ENCODE measurements at places on chromosomes 5 and 9.
A peak's percentile ranks its signal among the peaks of the same experiment; 100 is the strongest.

DNA sequence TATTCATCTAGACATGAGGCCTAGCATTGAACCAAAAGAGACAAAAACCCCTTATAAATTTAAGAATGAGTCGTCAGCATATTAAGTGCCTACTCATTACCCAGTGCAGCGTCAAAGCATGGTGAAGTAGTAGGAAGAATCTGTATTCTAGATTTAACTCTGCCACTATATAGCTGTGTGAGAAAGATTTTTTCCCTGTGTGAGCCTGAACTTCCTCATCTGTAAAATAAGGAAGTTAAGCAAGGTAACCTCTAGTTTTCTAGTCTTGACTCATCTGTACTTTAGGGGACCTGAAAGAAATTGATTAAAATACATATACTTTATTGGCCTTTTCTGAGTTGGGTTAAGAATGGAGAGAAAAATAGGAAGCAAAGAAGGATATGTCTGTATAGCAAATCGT is 82.1 kb upstream of the RUSC2 start:
- DNase-seq, result no peak

- no peak for DNase-seq
These were observed 43.3 kb upstream of the TJP2 start for GRCh38 chr9:69130456-69131441.

GRCh38 chr5:62671479-62671878 is 92.9 kb downstream of the LRRC70 start:
- DNase-seq, result no peak

- no peak for DNase-seq
These were observed 13.6 kb downstream of the OTULINL start for GRCh38 chr5:14595189-14595588.

- peak; percentile 82 for DNase-seq
These were observed 29.0 kb upstream of the PUM3 start for GRCh38 chr9:2872931-2873323.

GRCh38 chr5:141709699-141710267 is 27.8 kb upstream of the ARAP3 start:
- DNase-seq, result no peak

DNA sequence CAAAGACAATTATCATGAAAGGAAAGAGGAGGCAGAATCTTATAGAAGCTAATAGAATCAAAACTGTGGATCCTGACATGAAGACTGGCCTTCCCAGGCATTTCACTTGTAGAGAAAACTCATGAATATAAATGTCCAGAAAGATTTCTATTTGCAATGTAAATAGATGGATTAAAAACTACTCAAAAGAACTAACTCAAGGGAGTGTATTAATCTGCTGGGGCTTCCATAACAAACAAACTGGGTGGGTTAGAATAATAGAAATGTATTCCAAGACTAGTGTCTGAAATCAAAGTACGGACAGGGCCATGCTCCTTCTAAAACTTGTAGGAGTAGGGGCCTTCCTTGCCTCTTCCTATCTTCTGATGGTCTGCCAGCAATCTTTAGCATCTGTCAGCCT is 267.4 kb downstream of the ADAMTSL1 start:
- DNase-seq, result no peak

DNA sequence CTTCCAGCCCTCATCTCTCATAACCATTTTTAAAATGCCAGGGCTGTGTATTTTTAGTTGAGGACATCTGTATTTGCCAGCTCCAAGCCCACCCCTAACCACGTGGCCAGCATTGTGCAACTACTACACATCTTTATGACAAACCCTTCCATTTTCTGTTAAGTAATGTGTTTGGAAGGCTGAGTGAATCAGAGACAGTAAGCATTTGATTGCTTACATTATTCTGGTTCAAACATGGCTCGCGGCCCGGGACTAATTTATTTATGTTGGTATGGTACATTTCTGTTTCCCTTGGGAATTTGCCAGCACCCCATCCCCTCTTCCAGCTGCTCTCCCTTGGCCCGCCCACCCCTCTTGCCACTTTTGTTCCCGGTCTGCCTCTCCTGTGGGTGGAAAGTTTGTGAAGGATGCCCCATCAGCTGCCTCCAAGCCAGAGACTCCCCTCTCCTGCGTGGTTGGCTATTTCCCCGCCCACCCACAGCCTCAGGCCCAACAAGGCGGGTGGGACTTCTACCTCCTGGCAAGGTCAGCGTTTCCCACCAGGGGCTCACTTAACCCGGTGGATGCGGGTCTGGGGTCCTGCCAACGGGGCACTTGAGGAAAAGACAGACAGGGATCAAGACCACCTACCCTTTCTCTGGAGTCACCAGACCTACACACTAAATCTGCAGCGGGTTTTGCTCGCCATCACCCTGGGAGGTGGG is 162.2 kb downstream of the HSD17B3 start:
- peak; percentile 98 for DNase-seq

GRCh38 chr9:108162664-108163063 is 673.1 kb upstream of the KLF4 start:
- DNase-seq, result no peak

- peak; percentile 59 for DNase-seq
These were observed 58.5 kb downstream of the KCNIP1 start for GRCh38 chr5:170562166-170562874.

- DNase-seq, result no peak
These were observed 120.4 kb downstream of the RAPGEF6 start for GRCh38 chr5:131514316-131515283.

GRCh38 chr5:40733434-40733833 is 22.3 kb downstream of the TTC33 start:
- DNase-seq, result no peak

DNA sequence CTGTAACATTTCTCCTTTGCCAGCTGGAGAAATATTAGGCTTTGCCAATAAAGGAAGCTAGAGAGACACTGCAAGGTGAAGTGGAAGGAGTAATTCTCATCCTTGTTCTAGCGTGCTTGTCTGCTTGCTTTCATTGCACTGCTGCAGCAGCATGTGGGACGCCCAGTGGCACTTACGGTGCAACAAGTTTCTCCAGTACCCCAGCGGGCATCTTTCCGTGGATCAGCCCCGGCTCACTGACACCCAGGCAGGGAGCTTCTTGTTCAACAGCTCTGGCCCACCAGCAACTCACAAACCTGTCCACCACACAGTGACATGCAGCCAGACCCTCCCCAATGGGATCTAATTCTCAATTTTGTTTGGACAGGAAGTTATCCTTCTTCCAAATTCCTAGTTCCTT is 233.2 kb downstream of the GLIS3 start:
- no peak for DNase-seq

Measured in NCI-H69 (cell line).